Activated CD4-positive, alpha-beta T cell treated with anti-CD3 and anti-CD28 coated beads for 48 hours (primary cell): ENCODE measurements at places on chromosomes 5 and 9.

GRCh38 chr5:39447968-39448367 is 23.2 kb upstream of the DAB2 start:
- DNase-seq, result no peak

- DNase-seq, result no peak
These were observed 35.2 kb downstream of the PCDHAC2 start for GRCh38 chr5:141001446-141001843.

DNA sequence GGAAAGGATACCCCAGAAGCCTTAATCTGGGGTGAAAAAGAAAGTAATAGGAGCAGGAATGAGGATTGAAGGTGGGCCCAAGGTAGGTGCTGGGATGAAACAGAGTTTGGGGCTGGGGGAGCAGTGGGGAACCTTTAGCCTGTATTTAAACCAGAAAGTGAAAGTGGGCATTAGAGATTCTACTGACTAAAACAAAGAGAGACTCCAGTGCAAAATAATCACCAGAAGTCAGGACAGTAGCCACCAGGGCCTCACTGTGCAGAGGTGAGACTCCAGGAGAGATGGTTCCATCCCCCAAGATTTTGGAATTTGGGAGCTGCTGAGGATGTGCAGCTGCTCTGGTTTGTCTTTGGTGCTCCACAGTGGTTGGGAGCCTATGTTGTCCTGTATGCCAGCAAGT is 13.1 kb downstream of the DNAJB5 start:
- no peak for DNase-seq

DNA sequence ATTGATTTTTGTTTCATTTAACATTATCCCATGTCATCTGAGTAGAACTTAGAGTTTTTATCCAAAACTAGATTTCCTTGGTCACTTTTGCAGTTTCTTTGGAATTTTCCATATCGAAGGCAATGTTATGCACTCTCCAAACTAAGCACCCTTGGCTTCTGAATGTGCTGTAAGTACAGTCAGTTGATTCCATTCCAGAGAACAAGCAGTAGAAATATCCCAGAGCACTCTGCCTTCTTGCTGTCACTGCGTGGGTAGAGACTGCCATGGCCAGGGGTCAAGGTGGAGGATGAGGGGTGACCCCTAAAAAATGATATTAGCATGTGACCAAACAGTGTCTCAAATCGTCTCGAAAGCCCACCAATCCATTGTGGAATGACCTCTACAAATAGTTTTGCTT is 36.2 kb downstream of the PIP5K1B start:
- no peak for DNase-seq

- DNase-seq, result no peak
These were observed 164.1 kb upstream of the ZNF618 start for GRCh38 chr9:113712053-113712452.

DNA sequence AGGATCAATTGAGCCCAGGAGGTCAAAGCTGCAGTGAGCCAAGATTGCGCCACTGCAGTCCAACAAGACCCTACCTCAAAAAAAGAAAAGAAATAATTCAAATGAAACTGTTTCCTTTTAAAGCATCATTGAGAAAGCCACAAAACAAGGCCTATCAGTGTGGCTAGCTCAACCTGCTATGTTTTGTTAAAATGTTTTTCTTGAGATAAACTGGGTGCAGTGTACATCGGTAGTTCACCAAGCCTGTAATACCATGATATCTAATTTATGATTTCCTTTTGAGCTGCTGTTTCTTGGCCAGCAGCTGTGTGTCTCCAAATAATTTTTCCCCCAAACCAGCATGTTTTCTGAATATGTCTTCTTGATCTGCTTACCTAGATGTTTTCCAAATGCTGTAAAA is 97.3 kb upstream of the GOLGA1 start:
- no peak for DNase-seq

GRCh38 chr9:27548055-27548741 is 18.6 kb upstream of the MOB3B start:
- no peak for DNase-seq

DNA sequence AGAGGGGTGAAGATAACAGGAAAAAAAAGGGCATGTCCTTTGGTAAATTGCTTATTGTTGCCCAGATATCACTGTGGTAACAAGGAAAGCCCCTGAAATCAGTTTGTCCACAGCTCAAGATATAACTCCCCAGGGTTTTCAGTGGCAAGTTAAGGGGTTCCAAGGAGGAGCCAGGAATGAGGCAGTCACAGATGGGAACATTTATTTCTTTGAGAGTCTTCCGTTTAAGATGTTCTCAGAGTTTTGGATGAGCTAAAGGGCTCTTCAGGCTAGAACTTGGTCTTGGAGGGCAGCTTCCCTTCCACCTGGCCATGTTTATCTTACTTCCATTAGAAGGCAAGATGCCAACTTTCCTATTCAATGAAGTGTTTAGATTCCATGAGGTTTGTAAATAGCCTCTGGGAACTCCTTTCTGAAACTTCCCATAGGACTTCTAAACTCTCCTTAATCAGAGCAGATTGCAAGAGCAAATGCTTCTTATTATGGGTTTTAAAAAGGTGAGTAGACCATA is 277.6 kb upstream of the TNC start:
- no peak for DNase-seq

DNA sequence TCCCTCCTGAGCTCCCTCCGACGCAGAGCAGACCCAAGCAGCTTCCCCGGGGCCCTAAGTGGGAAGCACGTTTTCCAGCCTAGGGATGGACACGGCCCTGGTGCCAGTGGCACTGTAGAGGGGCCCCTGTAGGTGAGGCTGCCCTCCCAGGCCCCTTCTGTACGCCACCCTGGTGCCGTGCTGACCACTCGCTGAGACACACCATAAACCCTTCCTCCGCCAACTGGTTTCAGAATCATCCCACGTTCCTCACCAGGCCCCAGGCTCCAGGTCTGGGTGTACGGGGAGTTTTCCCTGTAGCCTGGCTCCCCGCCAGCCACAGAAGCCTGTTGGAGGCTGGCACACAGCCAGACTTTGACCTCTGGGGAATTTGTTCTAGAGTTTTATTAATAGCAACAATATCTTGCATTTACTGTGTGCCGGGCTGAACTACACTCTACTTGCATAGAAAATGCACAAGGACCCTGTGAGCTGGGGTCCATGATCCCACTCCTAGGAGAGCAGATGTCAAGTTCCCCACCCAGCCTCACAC is 18.2 kb upstream of the WDR38 start:
- no peak for DNase-seq

- no peak for DNase-seq
These were observed 179.1 kb downstream of the GOLPH3 start for GRCh38 chr5:31995006-31995405.

GRCh38 chr5:5453131-5453530 is 30.7 kb downstream of the ICE1 start:
- DNase-seq, result no peak

DNA sequence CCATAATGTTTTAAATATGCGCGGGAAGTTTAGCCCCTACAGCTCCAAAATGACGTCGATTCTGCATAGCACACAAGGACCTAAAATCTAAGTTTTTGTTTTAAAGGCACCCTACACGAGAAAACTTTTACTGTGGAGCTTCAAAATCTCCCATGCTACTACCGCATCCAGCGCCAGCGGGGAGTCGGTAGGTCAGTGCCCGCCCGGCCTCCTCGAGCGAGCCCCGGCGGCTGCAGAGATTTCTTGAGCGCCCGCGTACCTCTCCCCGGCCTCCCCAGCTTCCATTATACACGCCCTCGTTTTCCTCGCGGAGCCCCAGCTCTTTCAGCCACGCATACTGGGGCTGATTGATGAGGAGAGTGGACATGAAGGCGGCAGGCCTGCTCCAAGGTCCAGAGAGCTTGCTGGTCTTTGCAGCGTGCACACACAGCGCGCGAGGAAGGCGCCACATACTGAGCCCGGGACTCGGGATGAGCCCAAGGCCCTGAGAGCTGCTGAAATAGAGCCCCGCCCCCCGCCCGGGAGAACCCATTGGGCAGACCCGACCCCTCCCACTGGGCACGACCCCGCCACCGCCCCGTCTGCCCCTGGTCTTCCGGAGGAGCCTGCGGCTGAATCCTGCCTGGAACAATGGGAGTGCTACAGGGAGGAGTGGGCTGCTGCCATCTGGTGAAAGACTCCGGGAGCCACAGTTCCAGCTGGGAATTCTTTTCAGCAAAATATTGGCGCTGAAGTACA is at the start of gene ALDH7A1:
Gene ALDH7A1 (minus strand): TSS at position 472 of the 738 bp plus-strand sequence. CDS start 21 bp downstream, at position 451.
- DNase-seq, result peak; percentile 64

GRCh38 chr5:153632748-153633290 is 142.3 kb downstream of the GRIA1 start:
- DNase-seq, result no peak

- no peak for DNase-seq
These were observed 16.2 kb upstream of the GPBP1 start for GRCh38 chr5:57157666-57158065.

DNA sequence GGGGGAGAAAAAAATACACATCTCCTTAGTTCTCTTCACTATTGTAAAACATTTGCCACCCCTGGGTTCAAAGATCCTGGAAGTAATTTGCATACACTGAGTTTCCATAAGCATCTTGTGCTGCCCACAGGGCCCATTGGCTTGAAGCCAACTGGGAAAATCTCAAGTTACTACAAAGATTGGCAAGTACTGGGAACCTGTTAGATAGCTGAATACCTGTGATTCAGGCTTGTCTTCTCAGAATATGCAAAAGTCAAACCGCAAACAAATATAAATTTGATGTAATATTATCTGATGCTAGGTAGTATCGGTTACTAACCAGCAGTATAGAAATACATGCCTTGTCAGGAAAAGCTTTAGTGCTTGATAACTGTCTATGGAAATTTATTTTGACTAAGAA is 156.9 kb upstream of the FST start:
- no peak for DNase-seq

GRCh38 chr5:111224561-111225345 is 569 bp downstream of the CAMK4 start:
- peak; percentile 63 for DNase-seq

GRCh38 chr9:114037249-114037648 is 40.9 kb downstream of the AMBP start:
- DNase-seq, result no peak

GRCh38 chr5:127875235-127876021 is 172.2 kb downstream of the CCDC192 start:
- DNase-seq, result peak; percentile 40

GRCh38 chr5:78002690-78003089 is 226.6 kb upstream of the TBCA start:
- DNase-seq, result no peak

DNA sequence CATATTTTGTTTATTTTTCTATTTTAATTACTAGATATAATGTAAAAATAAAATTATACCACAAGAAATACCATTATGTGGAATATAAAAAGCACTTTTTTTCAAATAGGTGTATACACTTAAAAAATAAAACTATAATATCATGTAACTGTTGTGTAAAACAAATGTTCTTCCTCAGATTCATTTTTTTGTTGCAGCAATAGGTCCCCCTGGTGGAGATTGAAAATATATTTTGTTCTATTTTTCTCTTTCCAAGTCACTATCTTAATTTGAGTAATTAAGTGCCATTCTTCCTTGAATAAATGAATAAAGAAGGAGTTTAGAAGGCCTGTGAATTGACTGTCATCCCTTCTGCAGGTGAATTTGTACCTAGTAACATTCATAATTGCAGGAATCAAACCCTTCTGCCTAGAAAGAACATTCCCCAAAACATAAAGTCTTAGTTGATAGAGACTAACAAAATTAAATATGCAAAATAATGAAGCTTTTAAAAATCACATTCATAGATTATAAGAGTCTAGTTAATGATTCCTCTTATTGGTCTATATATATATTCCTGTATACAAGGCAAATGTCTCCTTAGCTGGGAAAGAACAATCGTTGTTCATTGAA is 23.4 kb downstream of the CETN3 start:
- no peak for DNase-seq
